ENCODE measurements at places on chromosomes 2 and 18.

DNA sequence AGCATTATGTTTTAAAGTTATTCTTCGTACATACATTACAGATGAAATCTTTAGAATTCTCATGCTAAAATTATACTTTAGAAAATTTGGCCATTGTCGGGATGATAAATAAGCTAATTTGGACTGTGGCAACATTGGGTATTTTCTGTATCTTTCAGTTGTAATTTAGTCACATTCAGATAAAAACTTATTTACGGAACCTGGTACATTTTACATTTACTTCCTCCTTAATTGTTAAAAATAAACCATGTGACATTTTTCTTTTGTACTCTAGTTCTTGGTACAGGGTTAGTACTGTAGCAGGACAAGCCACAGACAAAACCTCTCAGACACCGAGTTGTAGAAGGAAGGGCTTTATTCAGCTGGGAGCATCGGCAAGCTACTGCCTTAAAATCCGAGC, 4.2 kb downstream of the CNDP2 start:
- no peak for DNase-seq

- DNase-seq: no peak
These were observed 786 bp downstream of the TAF1B start for GRCh38 chr2:9844036-9844483.

DNA sequence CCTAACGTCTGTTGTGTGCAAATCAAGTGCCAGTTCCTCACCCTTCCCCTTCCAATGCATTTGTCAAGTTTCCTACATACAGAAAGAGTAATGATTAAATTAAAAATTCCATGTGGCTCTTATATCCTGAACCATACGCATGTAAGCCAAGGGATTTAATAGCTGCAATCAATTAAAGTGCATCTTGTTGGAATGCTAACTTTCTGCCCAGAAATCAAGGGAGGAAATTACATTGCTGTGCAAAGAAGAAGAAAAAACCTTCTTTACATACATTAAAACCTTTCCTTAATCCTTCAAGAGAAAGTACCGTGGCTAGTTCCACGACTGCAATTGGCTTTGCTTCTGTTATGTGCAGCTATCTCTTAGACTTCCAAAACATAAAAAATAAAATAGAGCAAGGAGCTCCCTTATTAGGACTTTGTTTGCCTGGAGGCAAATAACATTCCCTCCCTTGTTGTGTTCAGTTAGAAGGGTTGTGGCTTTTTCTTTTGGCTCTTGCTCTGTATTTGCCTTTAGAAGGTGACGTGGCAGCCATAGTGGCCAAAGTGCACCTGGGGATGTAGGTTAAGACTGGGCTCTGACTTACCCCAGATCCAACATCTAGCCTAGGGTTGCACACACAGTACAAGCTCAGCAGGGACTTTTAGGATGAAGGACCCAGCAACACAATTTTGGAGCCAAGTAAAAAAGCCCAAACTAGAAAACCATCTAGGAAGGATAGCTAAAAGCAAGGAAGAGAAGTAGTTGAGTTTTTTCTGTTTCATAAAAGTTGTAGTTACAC, 158.3 kb downstream of the ANTXR1 start:
- DNase-seq: no peak

DNA sequence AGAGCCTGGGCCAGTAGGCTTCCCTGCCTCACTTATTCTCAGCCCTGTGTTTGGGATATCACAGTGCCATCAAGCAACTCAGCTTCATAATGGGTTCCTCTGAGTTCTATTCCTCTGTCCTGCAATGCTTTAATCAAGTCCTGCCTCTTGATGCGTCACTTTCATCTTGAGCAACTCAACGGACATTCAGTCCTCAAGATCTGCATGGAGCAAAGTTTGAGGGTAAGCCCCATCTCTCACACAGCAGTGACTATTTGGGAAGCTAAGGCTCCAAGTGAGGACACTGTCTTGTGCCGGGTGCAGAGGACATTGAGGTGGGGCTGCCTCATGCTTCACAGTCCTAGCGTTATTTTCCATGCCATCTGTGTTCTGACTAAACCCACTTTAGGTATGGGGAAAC, 50.9 kb upstream of the PLB1 start:
- DNase-seq: no peak

- DNase-seq: no peak
These were observed 43.0 kb downstream of the TRPM8 start for GRCh38 chr2:233960203-233960602.

- DNase-seq: no peak
These were observed 593.4 kb downstream of the DCC start for GRCh38 chr18:52933356-52933755.

DNA sequence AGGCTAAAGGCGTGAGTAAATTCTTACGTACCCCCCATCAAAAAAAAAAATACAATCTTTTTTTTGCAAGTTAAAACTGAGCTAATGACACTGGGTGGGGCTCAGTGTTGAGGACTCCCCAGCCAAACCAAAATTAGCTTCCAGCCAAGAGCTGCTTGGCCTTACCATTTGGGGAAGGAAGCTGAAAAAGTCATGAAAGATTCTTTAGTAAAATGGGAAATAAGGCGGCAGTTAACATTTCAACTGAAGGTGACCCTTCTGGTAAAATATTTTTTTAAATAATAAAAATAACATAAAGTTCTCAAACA, 16.4 kb downstream of the SMAD7 start:
- no peak for DNase-seq

All from kidney capillary endothelial cell (primary cell).